Activated CD8-positive, alpha-beta memory T cell treated with anti-CD3 and anti-CD28 coated beads for 24 hours (primary cell): ENCODE measurements at places on chromosomes 5 and 9.

- DNase-seq = no peak
These were observed 278.4 kb downstream of the NSG2 start for GRCh38 chr5:174323878-174324281.

GRCh38 chr9:108479989-108480652, 375.7 kb downstream of the ACTL7B start:
- no peak for DNase-seq

DNA sequence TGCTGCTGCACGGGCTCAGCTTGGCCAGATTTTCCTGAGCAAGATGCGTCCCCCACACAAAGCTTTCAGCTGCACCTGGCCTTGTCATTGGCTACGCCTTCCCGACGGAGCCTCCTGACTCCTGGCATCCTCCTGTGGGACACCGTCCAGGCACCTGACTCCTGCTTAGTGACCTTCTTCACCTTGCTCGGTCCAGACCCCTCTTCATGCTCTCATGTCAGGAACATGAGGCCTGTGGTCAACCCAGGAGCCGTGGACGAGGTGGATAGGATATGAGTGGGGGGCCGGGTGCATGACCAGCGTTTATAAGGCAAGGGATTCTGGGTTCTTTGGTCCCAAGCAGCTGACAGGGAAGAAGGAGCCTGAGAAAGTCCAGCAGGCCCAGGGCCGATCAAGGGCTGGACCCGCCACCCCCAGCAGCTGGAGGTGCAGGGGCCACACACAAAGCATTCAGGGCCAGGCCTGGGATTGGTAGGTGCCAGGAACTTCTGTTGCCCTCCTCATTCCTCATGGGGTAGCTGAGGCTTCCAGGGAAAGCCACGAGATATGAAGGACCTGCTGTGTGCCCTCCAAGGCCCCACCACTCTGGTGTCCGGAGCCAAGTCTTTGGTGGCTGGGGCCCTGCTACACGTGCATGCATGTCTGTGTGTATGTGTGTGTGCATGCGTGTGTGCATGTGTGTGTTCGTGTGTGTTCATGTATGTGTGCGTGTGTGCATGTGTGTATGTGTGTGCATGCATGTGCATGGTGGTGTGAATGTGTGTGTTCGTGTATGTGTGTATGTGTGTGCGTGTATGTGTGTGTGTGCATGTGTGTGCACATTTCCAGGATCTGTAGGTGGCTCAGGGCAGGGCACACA, 34.9 kb downstream of the SLC6A3 start:
- no peak for DNase-seq

DNA sequence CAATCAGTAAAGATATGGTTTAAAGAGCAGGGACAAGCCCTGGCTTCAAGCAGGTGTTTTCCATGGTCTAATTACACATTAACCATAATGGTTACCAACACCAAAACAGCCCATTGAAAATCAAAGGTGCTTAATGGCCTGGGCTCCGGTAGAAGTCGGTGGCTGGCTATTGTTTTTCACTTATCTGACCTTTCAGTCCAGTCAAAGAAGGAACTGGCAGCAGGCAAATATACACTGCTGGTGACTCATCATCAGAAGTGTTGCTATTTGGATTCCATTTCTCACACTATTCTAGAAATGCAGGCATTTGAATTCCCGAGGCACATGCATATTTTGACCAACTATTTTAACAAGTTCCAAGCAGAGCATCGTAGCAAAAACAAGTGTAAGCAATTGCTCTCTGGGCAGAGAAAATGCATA, 26.3 kb upstream of the GABRP start:
- DNase-seq = no peak

DNA sequence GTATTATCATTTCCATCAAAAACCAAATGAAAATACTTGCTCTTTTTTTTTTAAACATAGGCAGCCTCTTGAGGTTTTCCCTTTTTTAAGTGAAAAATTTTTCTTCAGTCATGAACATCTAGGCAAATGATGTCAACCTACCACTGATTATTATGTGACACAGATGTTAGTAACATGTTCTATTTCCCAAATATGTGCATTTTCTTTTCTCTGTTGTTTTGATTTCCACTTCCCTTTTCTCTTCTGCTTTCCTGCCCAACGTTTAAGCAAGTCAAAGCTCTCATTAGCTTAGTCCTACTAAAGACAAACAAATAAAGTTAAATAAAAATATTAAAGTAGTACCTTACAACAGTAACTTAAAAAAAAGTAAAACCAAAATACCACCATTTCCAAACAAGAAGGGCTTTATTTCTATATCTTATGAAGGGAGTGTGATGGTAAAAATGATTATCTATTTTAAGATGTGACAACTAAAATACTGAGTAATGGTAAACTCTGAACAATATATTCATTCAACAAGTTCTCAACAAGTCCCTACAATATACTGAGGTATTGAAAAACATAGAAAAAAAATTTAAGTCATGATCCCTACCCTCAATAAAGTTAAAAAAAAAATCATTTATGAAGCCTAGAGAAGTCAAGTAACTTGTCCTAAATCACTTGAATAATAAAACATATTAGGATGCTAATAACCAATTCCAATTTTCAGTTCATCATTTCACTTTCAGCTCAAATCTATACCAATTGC, 9.4 kb downstream of the SLC38A9 start:
- no peak for DNase-seq
